ENCODE measurements at places on chromosomes 4 and X.

GRCh38 chr4:126742048-126742447 is 890.7 kb upstream of the INTU start:
- no peak for DNase-seq

DNA sequence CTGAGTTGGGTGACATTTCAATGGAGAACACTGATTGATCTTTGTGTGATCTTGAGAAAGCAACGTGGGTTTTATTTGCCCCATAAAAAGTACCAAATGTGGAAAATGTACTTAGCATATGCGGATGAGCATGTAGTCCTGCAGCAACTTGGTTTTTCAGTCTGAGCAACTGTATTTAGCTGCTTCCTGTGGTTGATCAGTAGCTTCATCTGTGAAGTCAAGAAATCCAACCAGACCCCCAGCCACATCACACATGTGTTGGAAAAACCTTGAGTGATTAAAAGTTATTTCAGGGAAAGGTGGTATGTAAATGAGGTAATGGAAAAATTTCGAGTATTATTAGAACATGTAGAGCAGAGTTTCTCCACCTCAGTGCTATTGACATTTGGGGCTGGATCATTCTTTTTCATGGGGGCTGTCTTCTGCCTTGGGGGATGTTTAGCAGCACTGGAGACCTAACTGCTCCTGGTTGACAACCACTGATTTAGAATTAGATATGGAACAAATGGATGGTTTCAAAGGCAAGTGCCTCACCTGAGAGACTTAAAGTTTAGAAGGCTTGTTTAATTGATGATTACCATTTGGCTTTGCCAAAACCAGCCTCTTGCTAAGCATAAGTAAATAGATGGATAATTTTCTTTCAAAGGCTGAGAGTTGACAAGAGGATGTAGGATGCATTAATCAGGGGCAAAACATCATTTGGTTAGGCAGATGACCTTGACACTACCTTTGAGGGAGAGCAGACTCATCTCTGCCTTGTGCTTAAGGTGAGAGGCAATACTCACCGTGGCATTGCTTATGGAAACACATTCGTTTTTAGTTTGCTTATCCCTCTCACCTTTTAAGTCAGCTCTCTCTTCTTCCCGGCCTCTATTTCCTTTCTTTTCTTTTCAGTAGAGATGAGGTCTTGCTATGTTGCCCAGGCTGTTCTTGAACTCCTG is 193.0 kb upstream of the RPS6KA3 start:
- DNase-seq = no peak

- DNase-seq = no peak
These were observed 38.1 kb downstream of the GPR174 start for GRCh38 chrX:79182616-79183015.

DNA sequence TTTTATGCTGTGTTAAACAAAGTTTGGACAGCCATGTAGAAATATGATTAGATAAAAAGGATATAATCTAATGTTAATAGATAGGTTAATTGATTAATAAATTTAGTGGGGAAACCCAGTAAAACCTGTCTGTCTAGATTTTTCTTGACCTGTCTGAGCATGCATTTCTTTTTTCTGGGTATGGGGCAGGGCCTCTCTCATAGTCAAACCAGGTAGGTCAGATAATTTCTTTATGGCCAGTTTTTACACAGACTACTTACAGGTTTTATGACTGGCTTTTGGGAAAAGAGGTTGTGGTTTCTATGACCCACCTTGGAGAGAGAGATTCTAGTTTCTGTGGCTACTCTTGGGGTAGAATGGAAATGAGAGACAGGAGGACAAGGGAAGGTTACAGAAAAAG is 135.6 kb upstream of the EPHA5 start:
- no peak for DNase-seq

DNA sequence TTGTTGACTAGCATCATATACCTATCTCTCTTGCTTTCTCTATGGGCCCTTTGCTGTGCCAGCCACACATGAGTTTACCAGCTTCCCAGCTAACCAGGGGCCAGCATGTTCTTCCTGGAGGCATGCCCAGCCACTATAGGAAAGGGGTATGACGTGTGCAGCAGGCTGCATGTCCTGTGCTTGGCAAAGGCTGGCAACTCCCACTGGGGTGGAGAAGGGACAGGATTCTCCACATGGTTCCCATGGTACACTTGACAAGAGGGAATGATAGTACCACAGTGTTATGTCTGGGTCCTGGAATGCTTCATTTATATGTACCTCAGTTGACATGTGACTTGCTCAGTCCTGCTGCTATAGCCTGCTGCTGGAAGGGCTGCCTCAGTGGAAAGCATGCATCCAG is 78.8 kb downstream of the TMEM164 start:
- no peak for DNase-seq

- DNase-seq = no peak
These were observed 292.7 kb downstream of the FBXW7 start for GRCh38 chr4:152243206-152243605.

DNA sequence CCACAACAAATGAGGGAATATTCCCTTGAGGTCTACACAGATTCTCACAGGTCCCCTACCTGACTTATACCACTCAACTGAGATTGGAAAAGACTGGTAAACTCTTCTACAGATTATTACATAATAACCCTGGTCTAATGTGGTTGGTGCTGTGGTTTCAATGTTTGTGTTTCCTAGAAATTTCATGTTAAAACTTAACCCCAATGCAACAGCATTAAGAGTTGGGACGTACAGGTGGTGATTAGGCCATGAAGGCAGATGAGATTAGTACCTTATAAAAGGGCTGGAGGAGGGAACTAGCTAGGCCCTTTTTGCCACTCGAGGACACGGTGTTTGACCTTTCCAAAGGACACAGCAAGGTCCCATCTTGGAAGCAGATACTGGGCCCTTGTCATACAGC is 84.3 kb upstream of the TAPT1 start:
- no peak for DNase-seq

- DNase-seq = no peak
These were observed 71.1 kb downstream of the NYX start for GRCh38 chrX:41518127-41518840.

DNA sequence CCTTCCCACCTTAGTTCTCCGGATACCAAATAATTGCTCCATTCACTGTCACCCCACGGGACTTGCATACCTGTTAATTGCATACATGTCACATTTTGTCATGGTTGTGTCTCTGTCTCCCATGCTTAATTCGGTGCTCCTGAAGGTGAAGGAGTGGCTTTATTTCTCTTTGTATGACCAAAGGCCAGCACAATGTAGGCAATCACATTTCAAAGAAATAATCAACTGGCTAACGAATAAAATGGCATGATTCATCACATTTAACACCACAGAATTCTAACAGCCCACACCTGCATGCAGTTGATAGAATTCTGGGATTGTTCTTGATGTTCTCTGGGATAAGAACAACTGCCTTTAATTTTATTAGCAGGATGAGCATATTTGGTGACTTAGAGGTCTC is 59.3 kb downstream of the ATXN3L start:
- no peak for DNase-seq

DNA sequence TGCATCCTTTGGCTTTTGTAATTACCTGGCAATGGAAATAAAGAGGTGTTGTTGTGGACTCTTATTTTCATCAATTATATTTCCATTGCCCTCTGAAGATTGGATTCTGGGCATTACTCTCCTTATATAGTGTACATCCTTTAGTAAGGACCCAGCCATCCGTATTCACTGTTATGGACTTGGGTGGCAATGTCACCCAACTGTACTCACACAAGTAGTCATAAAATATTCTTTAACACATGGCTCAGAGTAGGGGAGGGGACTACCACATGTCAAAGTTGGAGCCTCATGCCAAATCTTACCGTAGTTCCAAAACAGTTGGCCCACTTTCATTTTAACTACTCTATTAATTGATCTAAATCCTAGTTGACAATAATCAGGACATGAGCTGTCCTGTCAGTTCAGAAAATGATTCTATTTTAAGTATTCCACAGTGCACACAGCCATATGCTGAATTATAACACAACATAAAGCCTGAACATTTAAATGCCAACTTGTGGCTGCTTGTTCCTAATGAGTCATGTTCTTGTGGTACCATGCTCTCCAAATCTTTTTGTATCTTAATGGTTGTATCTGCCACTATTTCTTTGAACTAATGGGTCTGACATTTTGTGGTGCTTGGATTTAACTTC is 4.9 kb downstream of the FRAS1 start:
- DNase-seq = no peak

DNA sequence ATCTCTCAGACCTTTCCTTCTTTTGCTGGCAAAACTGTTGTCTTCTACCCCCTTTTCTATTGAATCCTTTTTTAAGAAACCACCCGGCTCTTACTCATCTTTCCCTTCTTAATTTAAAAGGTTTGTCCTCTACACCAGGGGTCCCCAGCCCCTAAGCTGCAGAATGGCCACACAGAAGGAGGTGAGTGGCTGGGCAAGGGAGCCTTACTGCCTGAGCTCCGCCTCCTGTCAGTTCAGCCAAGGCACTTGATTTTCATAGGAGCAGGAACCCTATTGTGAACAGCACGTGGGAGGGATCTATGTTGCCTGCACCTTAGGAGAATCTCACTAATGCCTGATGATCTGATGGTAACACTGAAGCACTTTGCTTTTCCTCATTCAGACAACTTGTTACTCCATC is 726.3 kb upstream of the INTU start:
- no peak for DNase-seq

DNA sequence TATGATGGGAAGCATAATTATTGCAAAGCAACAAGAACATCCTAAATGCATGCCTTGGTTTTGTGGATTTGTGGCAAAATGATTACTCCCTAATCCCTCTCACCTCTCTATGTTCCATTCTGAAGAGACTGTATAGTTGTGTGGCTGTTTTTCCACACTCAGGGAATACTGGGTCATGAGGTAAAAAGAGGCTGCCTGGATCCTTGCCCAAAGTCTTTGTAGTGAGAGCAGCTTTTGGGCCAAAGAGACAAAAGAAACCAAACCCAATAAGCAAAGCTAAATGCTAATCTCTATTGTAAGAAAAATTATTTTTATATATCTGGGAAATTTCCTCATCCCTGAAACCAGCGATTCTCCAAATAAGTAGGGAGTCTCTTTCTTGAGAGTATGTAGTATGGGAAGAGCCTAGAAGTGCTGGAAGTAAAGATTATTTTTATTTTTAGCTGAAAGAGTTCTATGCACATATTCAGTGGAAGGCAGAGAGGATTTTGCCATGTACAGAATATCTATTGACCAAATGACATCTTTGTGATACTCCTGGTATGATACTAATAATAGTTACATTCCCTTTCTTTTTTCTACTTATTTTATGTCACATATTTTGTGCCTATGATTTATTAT is 24.9 kb upstream of the SULT1B1 start:
- DNase-seq = no peak

DNA sequence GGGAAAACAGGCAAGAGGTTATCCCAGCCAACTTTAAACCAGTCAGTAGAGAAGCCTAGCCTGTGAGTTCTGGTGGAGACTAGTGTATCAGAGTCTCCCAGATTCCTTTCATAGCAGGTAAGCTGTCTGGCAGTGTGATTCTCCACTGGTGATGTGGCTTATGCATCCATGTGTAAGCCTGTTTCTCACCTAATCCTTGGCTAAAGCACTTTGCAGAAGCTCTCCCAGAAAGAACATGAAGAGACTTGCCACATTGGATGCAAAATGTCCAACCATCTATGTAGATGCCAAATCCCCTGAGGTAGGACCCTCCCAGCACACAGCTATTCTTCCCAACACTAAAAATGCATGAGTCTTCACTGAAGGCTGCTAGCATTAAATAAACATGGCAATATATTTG is 111.7 kb downstream of the CHRNA9 start:
- no peak for DNase-seq

GRCh38 chr4:140153718-140154571 is at the start of gene MAML3:
MAML3 (minus strand) TSS chr4:140154184; CDS start chr4:140153327, 857 bp downstream.
- peak; percentile 94 for DNase-seq

GRCh38 chr4:101689220-101689619 is 101.3 kb upstream of the BANK1 start:
- DNase-seq = no peak

DNA sequence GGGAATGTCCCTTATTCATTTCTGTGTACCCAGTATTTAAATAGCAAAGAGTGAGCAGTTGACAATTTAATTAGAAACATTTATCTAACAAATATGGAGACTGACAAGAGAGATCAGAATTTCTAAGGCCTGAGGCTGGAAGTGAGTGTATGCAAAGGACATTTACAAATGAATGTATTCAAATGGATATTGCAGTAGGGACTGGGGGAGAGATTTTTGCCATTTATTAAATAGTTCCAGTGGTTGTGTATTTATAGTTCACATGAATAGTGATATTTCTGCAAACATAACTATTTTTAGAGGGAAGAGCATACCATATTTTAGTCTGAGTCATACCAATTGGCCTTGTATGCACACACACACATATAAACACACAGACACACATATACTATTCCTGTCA is 592.4 kb downstream of the GLUD2 start:
- DNase-seq = no peak

- no peak for DNase-seq
These were observed 844.6 kb upstream of the FRG1 start for GRCh38 chr4:189096108-189096507.

- no peak for DNase-seq
These were observed 279.7 kb upstream of the ARX start for GRCh38 chrX:25295466-25295865.

DNA sequence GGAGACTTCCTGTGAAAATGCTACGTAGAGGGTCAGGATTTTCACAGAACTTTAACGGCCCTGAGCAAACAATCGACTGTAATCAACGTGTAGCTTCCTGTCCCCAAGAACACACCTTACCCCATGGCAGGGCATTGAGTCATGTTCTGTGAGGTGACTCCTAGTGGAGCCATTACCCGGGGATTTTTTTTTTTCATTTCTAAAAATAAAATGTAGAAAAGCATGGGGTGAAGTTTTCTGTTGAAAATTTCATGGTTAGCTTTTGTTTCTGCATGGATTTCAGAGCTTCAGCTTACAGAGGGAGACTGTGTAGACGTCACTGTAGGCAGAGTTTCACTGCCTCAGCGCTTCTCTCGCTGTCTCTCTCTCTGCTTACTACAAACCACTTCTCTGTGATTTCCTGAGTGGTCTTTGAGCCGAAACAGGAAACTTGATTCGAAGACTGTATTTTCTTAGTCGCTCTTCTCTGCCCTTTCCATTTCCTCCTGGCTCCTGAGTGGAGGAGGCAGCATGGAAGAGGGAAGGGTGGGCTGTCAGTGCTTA is 111.7 kb downstream of the NFKB1 start:
- no peak for DNase-seq

DNA sequence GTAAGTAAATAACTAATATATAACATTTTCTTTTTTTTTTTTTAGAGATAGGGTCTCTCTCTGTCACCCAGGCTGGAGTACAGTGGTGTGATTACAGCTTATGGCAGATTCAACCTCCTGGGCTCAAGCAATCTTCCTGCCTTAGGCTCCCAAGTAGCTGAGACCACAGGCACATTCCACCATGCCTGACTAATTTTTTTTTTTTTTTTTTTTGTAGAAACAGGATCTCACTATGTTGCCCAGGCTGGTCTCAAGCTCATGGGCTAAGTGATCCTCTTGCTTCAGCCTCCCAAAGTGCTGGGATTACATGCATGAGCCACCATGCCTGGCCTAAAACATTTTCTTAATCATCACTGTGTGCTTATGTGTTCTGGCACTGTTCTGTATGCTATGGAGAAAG is 32.8 kb downstream of the MGARP start:
- DNase-seq = no peak
